ENCODE measurements at places on chromosomes 5 and 9.

- DNase-seq, result no peak
Measured at GRCh38 chr5:124285071-124285470, 461.4 kb downstream of the ZNF608 start.

- DNase-seq, result peak; percentile 96
Measured at GRCh38 chr5:54390015-54390414, 65.5 kb upstream of the HSPB3 start.

- no peak for DNase-seq
Measured at GRCh38 chr5:404666-405241, 38.2 kb upstream of the EXOC3 start.

DNA sequence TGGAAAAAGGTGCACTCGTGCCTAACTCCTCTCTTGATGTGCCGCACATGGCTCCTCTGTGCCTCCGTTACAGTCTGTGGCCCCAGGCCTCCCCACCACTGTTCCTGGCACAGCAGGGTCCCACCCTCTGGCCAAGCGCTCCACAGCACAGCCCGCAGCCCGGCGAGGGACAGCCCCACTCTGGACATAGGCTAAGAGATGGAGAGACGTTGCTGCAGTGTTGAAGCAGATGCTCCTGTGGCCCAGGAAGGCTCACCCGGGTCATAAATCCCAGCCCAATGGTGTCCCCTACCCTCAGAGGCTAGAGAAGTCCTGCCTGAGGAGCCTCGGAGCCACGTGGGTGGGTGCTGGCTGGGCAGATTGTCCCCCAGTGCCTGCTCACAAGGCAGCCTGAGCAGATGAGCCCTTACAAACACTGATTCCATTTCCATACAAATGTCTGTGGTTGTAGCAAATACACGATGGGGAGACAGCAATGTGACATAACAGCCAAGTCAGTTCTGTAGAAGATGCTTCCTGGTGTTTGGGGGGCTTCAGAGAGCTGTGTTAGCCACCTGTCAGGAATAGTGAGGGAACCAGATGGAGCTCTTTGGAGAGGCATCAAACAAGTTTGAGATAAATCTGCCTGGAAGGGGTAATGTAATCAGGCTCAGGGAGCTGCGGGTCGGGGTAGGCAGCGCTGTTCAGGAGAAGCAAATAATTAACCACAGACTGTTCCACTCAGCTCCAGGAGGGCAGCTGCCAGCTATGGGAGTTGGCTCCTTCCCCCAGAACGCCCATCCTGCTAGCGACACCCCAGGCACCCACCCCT is 41.7 kb downstream of the C5orf15 start:
- DNase-seq, result peak; percentile 89

GRCh38 chr9:113513536-113513935 is 50.0 kb downstream of the RGS3 start:
- DNase-seq, result no peak

GRCh38 chr9:98806394-98807035 is 955 bp upstream of the GALNT12 start:
- peak; percentile 21 for DNase-seq

GRCh38 chr5:72478684-72479083 is 28.5 kb downstream of the ZNF366 start:
- DNase-seq, result no peak

DNA sequence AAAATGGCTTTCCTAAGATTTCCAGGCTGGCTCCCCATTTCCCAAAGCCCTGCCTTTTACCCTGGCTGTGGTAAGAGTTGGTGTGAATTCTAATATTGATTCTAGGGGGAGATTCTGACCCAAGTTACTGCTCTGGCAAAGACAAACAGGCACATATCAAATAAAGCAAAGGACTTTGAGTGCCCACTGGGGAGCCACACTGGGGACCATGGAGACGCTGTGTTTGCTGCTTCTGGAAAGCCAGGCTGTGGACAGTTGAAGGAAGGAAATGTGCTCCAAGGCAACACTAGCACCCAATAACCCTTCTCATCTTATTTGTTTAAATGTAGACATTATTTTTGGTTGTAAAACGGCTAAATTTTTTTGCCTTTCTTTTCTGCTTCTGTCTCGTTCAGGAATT is 78.7 kb downstream of the SNCAIP start:
- DNase-seq, result no peak

GRCh38 chr9:90073186-90073945 is 468.6 kb downstream of the GADD45G start:
- no peak for DNase-seq

- DNase-seq, result no peak
Measured at GRCh38 chr9:108600896-108601295, 254.9 kb downstream of the ACTL7B start.
